ENCODE measurements at places on chromosomes 3 and 15. TPM values are rescaled to one million over a fixed set of nuclear protein-coding genes. Genes with fewer than 3 reads are reported as not detected.

The ROBO1 gene
- total RNA-seq: 0.05 TPM

The BSN gene
- 0.09 TPM for total RNA-seq

The CSPG5 gene
- 1.1 TPM for total RNA-seq

The MYL3 gene
- not detected for total RNA-seq

The AQP9 gene
- 0.89 TPM for total RNA-seq

The CORO2B gene
- 0.41 TPM for total RNA-seq

The FAM3D gene
- total RNA-seq: not detected

The DPH6 gene
- 13.2 TPM for total RNA-seq

The ZMYND10 gene
- total RNA-seq: 1.8 TPM

The STT3B gene
- total RNA-seq: 106 TPM

The RBPMS2 gene
- 0.09 TPM for total RNA-seq

The PSMD2 gene
- total RNA-seq: 268 TPM

The EXOSC7 gene
- total RNA-seq: 86.5 TPM

The FAM107A gene
- total RNA-seq: not detected

The REC114 gene
- total RNA-seq: not detected

The CCR3 gene
- not detected for total RNA-seq

The MUC4 gene
- total RNA-seq: 1.4 TPM

The BFSP2 gene
- total RNA-seq: not detected

The SAMMSON gene
- total RNA-seq: not detected

The RPUSD2 gene
- 18.8 TPM for total RNA-seq

The ZNF639 gene
- total RNA-seq: 34.3 TPM

The GLDN gene
- 0.62 TPM for total RNA-seq

The CAPN7 gene
- total RNA-seq: 31.8 TPM

The P4HTM gene
- 39.1 TPM for total RNA-seq

The SSUH2 gene
- total RNA-seq: 0.18 TPM

The A4GNT gene
- total RNA-seq: not detected

The C15orf39 gene
- total RNA-seq: 62.4 TPM

The PLOD2 gene
- total RNA-seq: 2.2 TPM

The RTP4 gene
- 3.9 TPM for total RNA-seq

Measured in activated T-helper 2 cell treated with anti-CD3 and anti-CD28 coated beads, Interferon-gamma antibody, Interleukin-2, Interleukin-4, amounts not matched to agents 10 μg/mL and 5 μg/mL and 100 μg/mL, durations not matched to agents 14 hours and 24 hours and 36 hours (primary cell).